ENCODE measurements at places on chromosomes 13 and 19. TPM values are rescaled to one million over a fixed set of nuclear protein-coding genes. Genes with fewer than 3 reads are reported as not detected.

GRCh38 chr13:114072421-114072820 is 60.0 kb downstream of the RASA3 start:
- no peak for DNase-seq

DNA sequence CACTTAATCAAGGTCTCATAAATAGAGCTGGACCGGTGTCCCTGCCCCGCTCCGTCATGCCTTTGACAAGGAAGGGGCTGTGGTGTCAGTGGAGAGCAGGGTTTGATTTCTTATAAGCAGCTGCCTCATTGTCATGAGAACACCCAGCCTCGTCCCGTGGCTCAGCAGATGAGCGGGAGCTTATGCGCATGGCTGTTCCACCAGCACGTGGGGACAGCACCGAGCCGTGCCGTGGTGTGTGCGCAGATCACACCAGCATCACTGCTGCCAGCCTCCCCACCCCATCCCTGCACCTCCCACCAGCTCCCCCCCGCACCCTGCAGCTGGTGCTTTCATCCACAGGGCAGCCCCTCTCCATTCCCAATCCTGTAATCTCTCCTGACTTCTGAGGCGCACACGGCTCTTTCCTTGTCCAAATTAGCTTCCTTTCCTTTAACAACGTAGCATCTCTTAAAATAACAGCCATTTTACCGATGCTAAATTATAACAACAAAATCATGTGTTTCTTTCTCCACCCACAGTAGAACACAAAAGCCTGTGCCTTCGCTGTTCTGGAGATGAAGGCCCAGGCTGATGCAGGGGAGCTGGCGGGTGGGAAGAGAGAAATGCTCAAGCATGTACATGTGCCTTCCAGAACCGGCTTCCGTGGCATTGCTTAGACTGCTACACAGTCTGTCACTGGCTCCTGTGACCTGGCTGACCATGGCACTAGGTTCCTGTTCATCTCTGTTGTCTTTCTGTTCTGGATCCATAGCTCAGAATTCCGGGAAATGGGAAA is 96.8 kb downstream of the RAB20 start:
- no peak for DNase-seq

DNA sequence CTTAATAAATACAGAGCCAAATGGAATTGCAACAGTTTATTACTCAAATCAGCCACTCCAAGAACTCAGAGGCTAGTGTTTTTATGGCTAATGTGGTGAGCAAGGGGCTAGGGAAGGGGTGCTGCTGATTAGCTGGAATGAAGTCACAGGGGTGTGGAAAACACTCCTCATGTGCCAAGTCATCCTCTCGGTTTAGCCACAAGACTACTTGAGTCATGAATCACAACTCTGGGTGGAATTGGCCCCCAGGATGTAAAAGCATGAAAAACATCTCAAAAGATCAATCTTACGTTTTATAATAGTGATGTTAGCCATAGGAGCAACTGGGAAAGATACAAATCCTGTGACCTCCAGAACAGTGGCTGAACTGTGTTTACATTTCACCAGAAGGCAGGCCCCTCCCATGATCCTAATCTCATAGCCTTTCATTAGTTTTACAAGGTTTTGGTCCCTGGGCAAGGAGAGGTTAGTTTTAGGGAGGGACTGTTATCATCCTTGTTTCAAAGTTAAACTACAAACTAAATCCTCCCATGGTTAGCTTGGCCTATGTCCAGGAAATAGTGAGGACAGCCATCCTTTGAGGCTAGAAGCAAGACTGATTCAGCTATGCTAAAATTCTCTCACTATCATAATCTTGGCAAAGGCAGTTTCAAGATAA is 2020.1 kb upstream of the PCDH20 start:
- DNase-seq: no peak

- no peak for DNase-seq
Observed at GRCh38 chr19:2083174-2083854, 12.8 kb downstream of the MOB3A start.

GRCh38 chr19:1291761-1292418 is 6.2 kb downstream of the EFNA2 start:
- DNase-seq: no peak

DNA sequence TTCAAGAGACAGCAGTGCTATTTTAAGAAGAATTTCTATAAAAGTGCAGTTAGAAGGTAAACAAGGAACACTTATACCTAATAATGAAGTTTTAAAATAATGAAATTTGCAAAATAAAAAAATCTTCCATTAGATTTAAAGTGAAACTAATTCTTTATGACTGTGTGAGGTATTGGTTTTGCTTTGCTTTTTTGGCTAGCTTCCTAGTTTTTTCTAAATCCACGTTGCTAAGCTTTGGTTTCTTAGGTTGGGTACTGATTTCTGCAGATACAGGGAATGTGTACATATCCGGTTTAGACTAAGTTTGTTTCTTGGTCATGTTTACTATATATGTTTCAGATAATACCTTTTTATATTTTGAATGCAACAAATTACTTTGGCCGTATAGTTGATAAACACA is 59.8 kb downstream of the SLC7A9 start:
- DNase-seq: no peak

DNA sequence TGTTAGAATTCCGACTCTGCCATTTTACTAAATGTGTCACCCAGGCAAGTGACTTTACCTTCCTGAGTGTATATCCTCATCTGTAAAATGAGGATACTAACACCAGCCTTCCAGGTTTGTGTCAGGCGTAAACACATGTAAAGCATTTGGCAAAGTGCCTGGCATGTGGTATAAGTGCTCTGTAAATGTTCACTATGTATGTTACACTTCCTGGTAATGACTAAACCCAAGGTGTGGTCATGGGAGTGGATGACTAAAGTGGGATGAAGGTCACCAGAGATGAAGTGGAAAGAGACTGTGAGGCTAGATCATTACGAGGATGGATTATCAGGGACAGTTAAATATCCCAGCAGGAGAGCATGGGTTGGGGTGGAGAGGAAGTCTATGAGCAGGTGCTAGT is 25.6 kb downstream of the DEDD2 start:
- DNase-seq: no peak

DNA sequence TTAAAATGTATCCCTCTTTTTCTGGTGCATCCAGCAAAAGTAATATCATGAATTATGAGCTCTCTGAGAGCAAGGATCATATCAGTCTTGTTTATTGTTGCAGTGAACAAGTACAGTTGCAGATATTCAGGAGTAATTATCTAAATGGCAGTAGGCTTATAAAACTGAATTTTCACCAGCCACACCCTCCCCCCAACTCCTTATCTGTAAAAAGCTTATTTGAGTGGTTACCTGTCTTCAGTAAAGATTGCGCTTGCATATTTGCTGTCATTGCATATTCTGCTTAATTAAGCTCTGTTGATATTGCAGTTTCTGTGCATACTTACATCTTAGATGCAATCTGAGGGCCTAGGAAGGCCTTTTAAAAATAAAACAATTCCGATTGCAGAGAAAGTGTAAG is 87.3 kb downstream of the DNAJC15 start:
- DNase-seq: no peak

DNA sequence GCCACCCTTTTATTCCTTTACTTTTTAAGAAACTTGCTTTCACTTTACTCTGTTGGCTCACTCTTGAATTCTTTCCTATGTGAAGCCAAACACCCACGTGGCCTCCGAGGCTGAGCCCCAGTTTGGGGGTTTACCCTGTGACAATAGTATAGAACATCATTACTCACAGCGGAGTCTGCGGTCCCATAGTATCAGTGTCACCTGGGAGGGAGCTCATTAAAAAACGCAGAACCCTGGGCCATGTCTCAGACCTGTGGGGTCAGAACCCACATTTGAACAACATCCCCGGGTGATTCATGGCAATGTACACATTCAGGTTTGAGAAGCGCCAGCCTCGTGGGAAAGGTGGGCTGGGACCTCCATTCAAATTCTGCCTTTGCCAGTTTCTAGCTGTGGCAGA is 36.0 kb upstream of the UBL3 start:
- no peak for DNase-seq

DNA sequence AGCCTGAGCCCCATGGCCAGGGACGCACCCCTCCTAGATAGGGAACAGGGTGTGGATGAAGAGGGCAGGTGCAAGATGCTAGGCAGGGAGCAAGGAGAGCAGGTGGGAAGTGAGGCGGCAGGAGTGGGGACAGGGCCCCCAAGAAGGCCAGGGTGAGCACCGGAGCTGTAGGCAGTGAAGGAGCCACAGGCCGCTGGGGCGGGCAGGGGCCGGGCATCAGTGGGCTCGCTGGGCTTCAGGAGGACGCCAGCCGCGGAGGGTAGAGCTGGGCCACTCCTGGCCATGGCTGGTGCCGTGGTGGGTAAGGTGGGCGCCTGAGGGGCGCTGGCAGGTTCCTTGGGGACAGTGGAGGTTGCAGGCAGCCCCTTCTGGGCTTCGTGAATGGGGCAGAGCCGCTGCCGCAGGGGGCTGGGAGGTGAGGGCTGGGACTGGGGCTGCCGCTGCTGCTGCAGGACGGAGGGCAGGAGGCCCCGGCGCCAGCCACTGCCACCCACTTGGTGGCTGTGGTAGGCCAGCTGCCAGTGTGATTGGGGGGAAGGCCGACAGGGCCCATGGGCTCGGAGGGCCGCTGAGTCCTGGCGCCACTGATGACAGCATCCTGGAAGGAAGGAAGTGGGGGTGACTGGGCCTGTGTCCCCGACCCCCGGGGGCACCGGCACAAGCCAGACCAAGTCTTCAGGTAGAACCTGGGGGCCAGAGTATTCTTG is 2.1 kb downstream of the NKPD1 start:
- DNase-seq: no peak

GRCh38 chr13:77893066-77893465 is 25.6 kb downstream of the EDNRB start:
- no peak for DNase-seq

- no peak for DNase-seq
Observed at GRCh38 chr19:23283925-23284324, 33.7 kb upstream of the ZNF724 start.

DNA sequence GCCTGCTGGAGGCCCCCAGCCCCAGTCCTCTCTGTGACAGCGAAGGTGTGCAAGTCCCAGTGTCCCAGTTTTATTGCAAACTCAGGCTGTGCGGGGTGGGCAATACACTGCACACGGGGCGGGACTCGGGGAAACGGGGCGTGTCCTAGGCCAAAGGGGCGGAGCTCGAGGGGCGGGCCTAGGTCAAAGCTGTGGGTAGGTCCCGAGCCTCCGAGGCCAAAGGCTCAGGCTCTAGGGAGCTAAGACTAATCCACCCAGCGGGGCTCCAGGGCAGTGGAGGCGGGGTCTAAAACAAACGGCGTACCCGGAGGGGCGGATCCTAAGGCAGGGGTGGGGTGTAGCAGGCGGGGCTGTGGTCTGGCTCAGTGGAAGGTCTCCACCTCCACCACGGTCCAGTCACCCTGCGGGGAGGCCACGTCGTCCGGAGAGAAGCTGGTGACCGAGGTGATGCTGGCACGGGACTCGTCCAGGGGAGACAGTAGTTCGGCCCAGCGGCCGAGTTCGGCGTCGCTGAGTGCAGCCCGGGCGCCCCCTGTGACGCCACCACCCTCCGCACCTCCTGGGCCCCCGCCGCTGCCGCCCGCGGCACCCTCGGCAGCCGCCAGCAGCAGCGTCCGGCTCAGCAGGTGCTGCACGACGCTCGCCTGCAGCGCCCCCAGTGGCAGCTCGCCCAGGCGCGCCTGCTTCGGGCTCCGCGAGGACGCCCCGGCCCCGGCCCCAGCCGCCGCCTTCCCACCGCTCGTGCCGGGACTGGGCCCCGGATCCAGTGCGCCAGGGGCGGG is 5.3 kb downstream of the PRR36 start:
- no peak for DNase-seq

DNA sequence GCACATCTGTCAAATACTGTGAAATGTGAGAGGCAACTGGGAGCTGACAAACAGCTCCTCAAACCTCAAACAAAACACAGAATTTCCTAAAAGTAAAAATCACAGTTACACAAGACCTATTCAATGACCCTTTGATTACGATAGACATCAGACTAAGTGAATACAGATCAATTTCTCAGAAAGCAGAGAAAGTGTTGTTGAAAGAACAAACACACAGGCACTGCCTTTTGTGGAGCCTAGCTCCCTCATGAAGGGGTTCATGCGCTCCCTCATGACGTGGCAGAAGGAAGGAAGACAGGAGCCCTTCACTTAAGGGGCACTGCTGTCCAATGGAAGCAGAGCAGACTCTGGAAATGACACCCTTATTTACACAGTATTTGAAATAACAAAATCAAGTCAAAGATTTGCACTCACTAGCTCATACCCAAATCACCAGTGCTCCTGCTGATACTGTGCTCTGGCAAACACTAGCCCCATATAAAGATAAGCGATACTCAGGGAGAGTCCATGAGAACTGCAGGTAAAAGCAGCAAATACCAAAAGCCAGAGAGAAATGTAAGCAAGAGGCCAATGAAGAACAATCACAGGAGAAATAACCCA is 144.9 kb downstream of the KLF12 start:
- no peak for DNase-seq

DNA sequence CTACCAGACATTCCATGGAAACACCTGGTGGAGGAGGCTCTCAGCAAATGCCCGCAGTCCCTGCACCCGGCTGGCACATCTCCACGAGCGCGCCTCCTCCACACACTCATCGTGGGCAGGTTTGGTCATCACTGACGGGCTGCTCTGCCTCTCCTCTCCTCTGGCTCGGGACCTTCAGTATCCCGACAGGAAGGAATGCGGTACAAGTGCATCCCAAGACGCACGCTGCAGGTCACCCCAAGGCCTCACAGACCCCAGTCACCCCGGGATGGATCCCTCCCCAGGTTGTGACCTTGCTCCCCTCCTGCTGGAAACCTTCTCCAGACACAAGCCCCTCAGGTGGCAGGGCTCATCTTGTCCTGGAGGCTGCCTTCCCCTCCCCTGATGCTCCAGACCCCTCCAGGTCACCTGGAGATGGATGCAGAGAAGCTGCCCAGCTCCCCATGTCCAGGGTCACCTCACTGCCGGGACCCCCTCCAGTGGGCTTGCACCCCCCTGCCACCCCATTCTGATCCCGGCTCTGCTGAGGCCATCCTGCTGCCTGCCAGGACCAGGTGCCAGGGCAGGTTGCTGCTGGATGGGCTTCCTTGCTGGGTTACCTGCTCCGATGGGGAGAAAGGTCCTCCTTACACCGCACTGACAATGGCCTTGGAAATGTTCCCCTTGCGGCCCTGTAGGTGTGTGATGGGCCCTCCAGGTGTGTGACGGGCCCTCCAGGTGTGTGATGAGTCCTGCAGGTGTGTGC is 29.9 kb downstream of the C13orf46 start:
- no peak for DNase-seq

DNA sequence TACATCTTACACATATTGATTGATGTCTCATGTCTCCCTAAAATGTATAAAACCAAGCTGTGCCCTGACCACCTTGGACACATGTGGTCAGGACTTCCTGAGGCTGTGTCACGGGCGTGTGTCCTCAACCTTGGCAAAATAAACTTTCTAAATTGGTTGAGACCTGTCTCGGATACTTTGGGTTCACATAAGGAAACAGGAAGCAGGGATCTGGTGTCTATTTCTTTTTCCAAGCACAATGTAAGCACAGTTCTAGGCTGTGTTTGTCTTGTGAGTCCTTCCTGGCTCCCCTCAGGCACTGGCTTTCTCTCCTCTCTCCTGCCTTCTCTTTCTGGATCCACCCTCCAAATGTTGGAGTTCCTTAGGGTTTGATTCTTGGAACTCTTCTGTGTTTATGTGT is 27.6 kb upstream of the TPT1 start:
- DNase-seq: no peak

CABP5 gene
- not detected for total RNA-seq

CACNA1A gene
- total RNA-seq: 1.5 TPM

ZNF544 gene
- total RNA-seq: 31.3 TPM

KLK3 gene
- not detected for total RNA-seq

MBD3 gene
- total RNA-seq: 32.2 TPM

S1PR5 gene
- 6.6 TPM for total RNA-seq

ZNF708 gene
- 17.3 TPM for total RNA-seq

MLLT1 gene
- 5.6 TPM for total RNA-seq

PGLYRP1 gene
- 5.3 TPM for total RNA-seq

Data from skin of body (tissue), 3 donors.